ENCODE measurements at places on chromosomes 12 and 14.

GRCh38 chr14:105142651-105143450 is 25.7 kb downstream of the JAG2 start:
- no peak for DNase-seq

DNA sequence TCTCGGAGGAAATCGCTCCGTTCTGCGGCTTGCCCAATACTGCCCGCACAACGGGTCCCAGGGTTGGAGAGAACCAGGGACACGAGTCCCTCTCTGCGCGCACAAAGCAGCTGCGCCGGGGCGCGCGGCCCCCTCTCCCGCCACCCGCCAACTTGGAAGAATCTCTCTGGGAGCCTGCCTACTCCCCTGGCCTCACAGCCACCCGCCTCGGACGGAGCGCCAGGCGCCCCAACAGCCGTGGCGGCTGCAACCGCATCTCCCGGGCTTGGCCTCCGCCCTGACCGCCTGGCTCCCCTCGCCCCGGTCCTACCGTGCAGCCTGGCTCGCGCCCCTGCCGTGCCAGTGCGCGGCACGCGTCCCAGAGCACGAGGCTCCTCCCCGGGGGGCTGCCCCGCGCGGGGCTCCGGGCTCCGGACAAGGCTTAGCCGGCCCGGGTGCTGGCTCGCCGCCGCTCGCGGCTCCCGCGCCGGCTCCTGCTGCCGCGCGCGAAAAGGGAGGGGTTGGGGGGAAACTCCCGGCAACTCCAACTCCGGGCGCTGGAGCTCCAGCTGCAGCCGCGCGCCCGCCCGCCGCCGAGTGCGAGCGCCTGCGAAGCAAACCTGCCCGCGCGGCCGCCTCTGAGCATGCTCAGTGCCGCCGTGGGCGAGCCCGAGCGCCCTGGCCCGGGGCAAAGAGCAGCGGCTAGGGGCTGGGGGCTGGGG is at the start of gene STXBP6:
STXBP6 (minus strand) TSS at position 580 of the 701 bp plus-strand sequence. CDS start 75,329 bp downstream, outside the sequence.
- peak; percentile 81 for DNase-seq

DNA sequence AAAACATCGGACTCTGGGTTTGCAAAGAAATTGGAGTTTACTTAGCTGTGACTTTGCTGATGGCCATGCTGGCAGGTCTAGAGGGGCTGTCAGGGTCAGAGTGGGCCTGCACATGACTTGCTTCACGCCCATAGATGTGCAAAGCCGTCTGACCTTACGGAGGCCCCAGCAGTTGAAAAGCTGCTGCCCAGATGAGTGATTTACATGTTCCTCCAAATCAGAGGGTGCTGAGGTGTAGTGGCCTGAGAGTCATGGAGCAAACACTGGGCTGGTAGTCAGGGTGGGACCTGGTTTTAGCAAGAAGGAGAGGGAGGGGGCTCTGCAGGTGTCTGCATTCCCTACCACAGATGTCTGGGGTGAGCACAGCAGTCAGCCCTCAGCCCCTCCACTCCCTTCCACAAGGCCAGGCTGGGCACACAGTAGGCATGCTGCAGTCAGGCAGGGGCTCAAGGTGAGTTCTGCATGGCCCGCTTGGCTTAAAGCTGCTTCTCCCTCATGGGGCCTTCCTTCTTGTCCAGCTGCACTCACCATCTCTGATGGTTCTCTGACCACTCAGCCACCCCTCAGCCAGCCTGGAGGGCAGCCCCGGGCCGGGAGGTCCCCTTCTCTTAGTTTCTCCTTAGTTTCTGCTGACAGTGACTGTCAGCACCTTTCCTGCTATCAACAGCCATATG is 34.2 kb upstream of the EML1 start:
- DNase-seq, result no peak

DNA sequence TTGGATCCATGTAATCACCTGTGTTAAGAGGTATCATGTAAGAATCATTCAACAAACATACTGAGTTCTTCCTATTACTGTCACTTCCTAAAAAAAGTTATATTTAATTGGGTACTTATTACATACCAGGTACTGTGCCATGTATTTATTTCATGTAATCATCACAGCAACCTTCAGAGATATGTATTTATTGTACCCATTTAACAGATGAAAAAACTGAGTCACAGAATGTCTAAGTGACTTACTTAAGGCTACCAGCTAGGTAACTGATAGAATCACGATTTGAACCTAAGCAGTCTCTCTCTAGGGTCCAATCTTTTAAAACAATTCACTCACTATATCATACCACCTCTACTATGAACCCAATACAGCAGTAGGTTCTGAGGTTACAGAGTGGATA is 2.0 kb downstream of the PSME2 start:
- DNase-seq, result no peak

DNA sequence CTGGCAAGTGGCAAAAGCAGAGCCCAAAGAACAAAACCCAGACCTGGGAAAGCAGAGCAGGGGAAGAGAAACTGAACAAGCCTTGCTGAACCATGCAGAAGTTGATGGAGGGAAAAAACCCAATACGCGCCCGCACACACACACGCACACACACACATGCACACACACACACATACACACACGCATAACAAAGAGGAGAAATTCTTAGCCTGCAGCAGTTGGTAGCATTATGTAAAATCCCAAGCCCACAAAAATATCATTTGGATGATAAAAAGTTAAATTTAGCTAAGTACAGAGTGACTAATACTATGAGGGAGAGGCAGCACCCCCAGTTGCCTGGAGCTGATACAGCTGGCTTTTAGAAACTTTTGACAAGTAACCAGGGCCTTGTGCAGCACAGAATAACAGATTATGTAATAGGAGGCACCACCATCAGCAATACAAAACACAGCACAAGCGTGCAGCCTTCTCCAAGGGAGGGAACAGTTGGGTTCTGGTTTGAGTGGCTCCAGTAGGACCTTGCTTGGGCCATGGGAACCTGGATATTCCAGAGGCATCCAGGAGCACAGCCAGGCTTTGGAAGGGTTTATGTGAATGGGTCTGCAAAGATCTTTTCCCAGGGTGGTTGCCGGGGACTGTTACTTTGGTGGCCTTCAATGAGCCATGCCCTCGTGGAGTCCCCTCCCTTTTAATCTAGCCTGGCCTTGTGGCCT is 35.3 kb downstream of the PITPNM2 start:
- DNase-seq, result no peak
